ENCODE measurements at places on chromosomes 6 and 20. TPM values are rescaled to one million over a fixed set of nuclear protein-coding genes. Genes with fewer than 3 reads are reported as not detected.

DNA sequence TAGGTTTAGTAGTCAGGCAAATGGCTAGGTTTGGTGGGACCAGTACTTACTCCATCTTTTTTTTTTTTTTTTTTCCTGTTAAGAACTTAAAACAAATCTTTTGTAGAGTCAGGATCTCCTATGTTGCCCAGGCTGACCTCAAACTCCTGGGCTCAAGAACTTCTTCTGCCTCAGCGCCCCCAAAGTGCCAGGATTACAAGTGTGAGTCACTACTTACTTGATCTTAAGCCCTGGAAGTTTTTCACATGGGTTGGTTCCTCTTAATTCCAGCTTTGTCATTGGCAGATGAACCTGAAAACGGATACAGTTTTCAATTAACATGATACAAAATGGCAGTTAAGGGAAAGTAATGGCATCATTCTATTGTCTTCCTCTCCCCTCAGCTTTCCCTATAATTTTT lies 179.4 kb upstream of the JAG1 start:
- H3K36me3 ChIP-seq = no peaks in the 10 kb centered on the region
- H3K4me3 ChIP-seq = no peak overlapping the region
- peaks cover 4% of the 10 kb centered on the region for H3K4me1 ChIP-seq
- no peak overlapping the region for H3K27ac ChIP-seq
- DNase-seq = no peak

GRCh38 chr6:161050134-161050765 lies 58.7 kb downstream of the MAP3K4 start:
- H3K27me3 ChIP-seq = no peaks in the 10 kb centered on the region
- no peak overlapping the region for H3K4me3 ChIP-seq
- H3K27ac ChIP-seq = no peak overlapping the region
- H3K36me3 ChIP-seq = peaks cover 10% of the 10 kb centered on the region

- H3K27me3 ChIP-seq = no peaks in the 10 kb centered on the region
- H3K4me1 ChIP-seq = peaks cover 7% of the 10 kb centered on the region
- H3K36me3 ChIP-seq = no peaks in the 10 kb centered on the region
- H3K4me3 ChIP-seq = no peak overlapping the region
- DNase-seq = no peak
These were observed 35.3 kb downstream of the FOXQ1 start for GRCh38 chr6:1347161-1347560.

DNA sequence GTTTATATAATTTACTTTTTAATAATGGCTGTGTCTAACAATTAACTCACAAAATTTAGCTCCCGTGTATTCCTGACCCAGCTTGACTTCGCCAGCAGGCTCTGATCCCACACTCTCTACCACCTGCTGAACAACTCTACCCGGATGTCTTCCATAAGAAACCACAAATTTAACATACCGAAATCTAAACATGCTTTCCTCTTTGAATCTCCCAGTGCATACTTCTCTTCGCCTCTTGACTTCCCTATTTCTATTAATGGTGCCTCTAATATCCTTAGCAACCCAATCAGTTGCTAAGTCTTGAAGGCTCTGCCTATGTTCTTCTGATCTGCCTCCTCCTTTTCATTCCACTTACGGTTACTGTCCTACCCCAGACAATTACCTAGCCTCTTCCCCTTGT lies 4.6 kb upstream of the MYB start:
- H3K36me3 ChIP-seq = no peaks in the 10 kb centered on the region
- H3K4me3 ChIP-seq = no peak overlapping the region
- H3K27me3 ChIP-seq = peaks cover 6% of the 10 kb centered on the region
- no peak overlapping the region for H3K27ac ChIP-seq

- no peaks in the 10 kb centered on the region for H3K27me3 ChIP-seq
- H3K36me3 ChIP-seq = no peaks in the 10 kb centered on the region
- no peak for DNase-seq
- no peaks in the 10 kb centered on the region for H3K4me1 ChIP-seq
- no peak overlapping the region for H3K4me3 ChIP-seq
These were observed 582.8 kb upstream of the ADGRB3 start for GRCh38 chr6:68052234-68052633.

GRCh38 chr20:43662943-43663655 lies 3.8 kb upstream of the MYBL2 start:
- no peaks in the 10 kb centered on the region for H3K36me3 ChIP-seq
- H3K4me1 ChIP-seq = peaks cover 1% of the 10 kb centered on the region
- no peak overlapping the region for H3K4me3 ChIP-seq
- DNase-seq = peak; percentile 34

GRCh38 chr20:39795401-39796272 lies 833.5 kb downstream of the DHX35 start:
- DNase-seq = peak; percentile 47
- H3K4me1 ChIP-seq = no peaks in the 10 kb centered on the region
- H3K27me3 ChIP-seq = no peaks in the 10 kb centered on the region
- H3K27ac ChIP-seq = no peak overlapping the region

- H3K27ac ChIP-seq = no peak overlapping the region
- H3K4me3 ChIP-seq = no peak overlapping the region
- DNase-seq = no peak
- no peaks in the 10 kb centered on the region for H3K27me3 ChIP-seq
These were observed 49.3 kb downstream of the PCSK2 start for GRCh38 chr20:17276101-17276500.

DNA sequence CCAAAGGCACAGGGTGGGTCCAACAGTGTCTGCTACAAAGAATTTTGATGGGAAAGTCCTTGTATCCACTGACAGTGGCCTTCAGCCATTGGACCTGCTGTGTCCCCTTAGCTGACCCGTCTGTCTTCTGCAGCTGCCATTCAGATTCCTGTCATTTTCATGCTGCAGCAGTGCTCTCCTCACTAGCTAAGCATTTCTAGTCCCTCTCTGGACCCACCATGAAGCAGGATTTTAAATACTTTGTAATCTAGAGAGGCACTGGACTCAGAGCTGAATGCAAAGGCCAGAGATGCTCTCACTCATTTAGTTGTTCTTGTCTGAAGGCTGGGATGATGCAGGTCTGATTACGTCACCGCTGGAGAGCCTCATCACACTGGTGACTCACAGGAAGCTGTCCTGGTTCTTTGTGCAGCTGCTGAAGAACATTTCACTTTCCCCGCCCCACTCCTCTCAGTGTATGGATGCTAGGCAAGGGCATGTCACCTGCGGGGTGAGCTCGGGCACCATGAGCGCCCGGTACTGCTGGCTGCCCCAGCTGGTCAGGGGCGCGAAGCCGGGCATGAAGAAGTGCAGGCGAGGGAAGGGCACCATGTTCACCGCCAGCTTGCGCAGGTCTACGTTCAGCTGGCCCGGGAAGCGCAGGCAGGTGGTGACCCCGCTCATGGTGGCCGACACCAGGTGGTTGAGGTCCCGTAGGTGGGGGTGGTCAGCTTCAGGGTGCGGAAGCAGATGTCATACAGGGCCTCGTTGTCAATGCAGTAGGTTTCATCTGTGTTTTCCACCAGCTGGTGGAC lies 19.4 kb upstream of the TUBB2A start:
- DNase-seq = peak; percentile 98

GRCh38 chr6:87029711-87030314 lies 65.1 kb downstream of the CGA start:
- H3K27me3 ChIP-seq = no peaks in the 10 kb centered on the region
- H3K4me3 ChIP-seq = no peak overlapping the region
- no peaks in the 10 kb centered on the region for H3K36me3 ChIP-seq

- H3K27ac ChIP-seq = no peak overlapping the region
- peaks cover 6% of the 10 kb centered on the region for H3K4me1 ChIP-seq
- no peak overlapping the region for H3K4me3 ChIP-seq
- H3K36me3 ChIP-seq = peaks cover 60% of the 10 kb centered on the region
These were observed 3.1 kb downstream of the B3GALT4 start for GRCh38 chr6:33279971-33280511.

- no peak for DNase-seq
- no peak overlapping the region for H3K4me3 ChIP-seq
- H3K4me1 ChIP-seq = no peaks in the 10 kb centered on the region
- no peak overlapping the region for H3K27ac ChIP-seq
- peaks cover 6% of the 10 kb centered on the region for H3K27me3 ChIP-seq
These were observed 27.8 kb downstream of the PRSS16 start for GRCh38 chr6:27275025-27275956.

DNA sequence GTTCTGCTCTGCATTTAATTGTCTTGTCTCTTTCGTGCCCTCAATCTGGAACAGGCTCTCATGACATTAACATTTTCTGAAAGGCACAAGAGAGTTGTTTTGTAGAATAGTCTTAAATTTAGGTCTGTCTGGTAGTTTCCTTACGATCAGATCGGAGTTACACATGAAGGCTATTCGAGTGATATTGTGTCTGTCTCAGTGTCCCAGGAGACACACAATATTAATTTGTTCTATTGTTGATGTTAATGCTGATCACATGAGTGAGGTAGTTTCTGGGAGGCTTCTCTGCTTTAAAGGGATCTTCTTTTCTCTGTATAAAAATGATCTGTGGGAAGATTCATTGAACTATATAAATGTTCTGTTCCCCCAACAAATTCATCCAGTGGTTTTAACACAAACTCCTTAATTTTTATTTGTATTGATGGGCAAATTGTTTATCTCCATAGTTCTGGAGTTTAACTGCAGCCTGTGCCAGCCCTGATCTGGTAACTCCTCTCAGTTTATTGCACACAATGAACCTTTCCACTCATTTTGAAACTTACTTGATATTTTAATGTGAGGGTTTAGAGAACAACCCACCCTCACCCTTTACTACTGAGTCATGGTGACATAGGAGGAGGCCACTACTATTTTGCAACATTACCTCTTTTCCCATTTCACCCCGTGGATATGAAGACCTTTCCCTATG lies 223.0 kb downstream of the CBLN4 start:
- DNase-seq = no peak
- no peaks in the 10 kb centered on the region for H3K4me1 ChIP-seq
- H3K27ac ChIP-seq = no peak overlapping the region

DNA sequence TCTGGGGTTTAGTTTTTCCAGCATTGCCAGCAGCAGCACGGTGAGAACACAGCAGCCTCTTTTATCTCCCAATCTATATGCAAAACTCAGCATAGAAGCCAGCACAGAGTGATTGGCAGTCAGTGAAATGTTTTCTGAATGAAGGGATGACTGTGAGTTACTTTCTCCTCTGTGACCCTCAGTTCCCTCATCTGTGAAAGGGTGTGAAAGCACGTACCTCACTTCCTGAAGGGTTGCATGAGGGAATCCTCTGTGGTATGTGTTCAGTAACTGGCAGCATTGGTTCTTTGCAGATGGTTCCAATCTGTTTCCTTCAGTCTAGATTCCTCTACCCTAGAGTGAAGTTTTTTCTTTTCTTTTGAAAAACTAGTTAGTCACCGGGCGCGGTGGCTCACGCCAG lies 40.0 kb downstream of the EFCAB8 start:
- H3K4me3 ChIP-seq = no peak overlapping the region
- no peaks in the 10 kb centered on the region for H3K4me1 ChIP-seq
- no peak overlapping the region for H3K27ac ChIP-seq
- peak; percentile 56 for DNase-seq

GRCh38 chr6:152110886-152111820 lies 303.7 kb downstream of the ESR1 start:
- H3K4me1 ChIP-seq = peaks cover 12% of the 10 kb centered on the region
- no peaks in the 10 kb centered on the region for H3K36me3 ChIP-seq
- H3K27ac ChIP-seq = no peak overlapping the region
- no peak for DNase-seq
- H3K4me3 ChIP-seq = no peak overlapping the region

- no peaks in the 10 kb centered on the region for H3K4me1 ChIP-seq
- no peak overlapping the region for H3K27ac ChIP-seq
- peak; percentile 45 for DNase-seq
- no peak overlapping the region for H3K4me3 ChIP-seq
- no peaks in the 10 kb centered on the region for H3K36me3 ChIP-seq
- H3K27me3 ChIP-seq = no peaks in the 10 kb centered on the region
These were observed 125.8 kb upstream of the SPTLC3 start for GRCh38 chr20:12882832-12883506.

GRCh38 chr6:108673153-108673552 lies 112.4 kb downstream of the FOXO3 start:
- DNase-seq = no peak
- H3K27me3 ChIP-seq = no peaks in the 10 kb centered on the region
- H3K4me3 ChIP-seq = no peak overlapping the region
- H3K27ac ChIP-seq = no peak overlapping the region

- H3K36me3 ChIP-seq = no peaks in the 10 kb centered on the region
- no peak for DNase-seq
- no peaks in the 10 kb centered on the region for H3K4me1 ChIP-seq
- peaks cover 93% of the 10 kb centered on the region for H3K27me3 ChIP-seq
These were observed 2.7 kb downstream of the SLC32A1 start for GRCh38 chr20:38726804-38727606.

DNA sequence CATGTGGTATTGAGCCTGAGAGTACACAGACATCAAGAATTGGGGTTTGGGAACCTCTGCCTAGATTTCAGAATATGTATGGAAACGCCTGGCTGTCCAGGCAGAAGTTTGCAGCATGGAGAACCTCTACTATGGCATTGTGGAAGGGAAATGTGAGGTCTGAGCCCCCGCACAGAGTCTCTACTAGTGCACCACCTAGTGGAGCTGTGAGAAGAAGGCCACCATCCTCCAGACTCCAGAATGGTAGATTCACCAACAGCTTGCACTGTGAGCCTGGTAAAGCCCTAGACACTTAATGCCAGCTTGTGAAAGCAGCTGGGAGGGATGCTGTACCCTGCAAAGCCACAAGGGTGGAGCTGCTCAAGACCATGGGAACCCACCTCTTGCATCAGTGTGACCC lies 658.2 kb downstream of the HACE1 start:
- H3K27ac ChIP-seq = no peak overlapping the region
- no peak overlapping the region for H3K4me3 ChIP-seq
- H3K4me1 ChIP-seq = no peaks in the 10 kb centered on the region

DNA sequence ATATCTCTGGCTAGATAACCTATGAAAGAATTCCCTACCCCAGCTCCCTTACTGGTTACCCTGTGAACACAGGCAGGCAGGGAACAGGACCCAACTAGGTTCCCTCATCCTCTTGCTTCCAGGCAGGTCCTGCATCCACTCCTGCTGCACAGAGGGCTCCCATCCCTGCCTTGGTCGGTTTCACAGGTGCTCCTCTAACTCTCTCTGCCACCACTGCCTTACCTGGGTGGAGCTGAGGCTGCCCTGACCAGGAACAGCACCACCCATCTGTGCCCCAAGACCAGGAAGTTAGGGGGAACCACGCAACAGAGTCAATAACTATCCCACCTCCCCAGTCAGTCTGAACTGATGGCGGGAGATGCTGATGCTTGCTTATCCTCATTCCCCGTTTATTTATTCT lies 37.0 kb upstream of the HLA-A start:
- H3K4me3 ChIP-seq = no peak overlapping the region
- H3K4me1 ChIP-seq = no peaks in the 10 kb centered on the region
- H3K27me3 ChIP-seq = peaks cover 14% of the 10 kb centered on the region
- H3K27ac ChIP-seq = no peak overlapping the region
- DNase-seq = no peak

GRCh38 chr20:5722927-5723326 lies 27.3 kb upstream of the SHLD1 start:
- H3K4me3 ChIP-seq = no peak overlapping the region
- no peak overlapping the region for H3K27ac ChIP-seq
- no peak for DNase-seq
- peaks cover 9% of the 10 kb centered on the region for H3K4me1 ChIP-seq
- H3K36me3 ChIP-seq = no peaks in the 10 kb centered on the region
- H3K27me3 ChIP-seq = no peaks in the 10 kb centered on the region

GRCh38 chr20:57831326-57831992 lies 121.6 kb upstream of the PMEPA1 start:
- H3K4me1 ChIP-seq = no peaks in the 10 kb centered on the region
- no peak for DNase-seq
- no peak overlapping the region for H3K27ac ChIP-seq
- no peaks in the 10 kb centered on the region for H3K36me3 ChIP-seq
- H3K27me3 ChIP-seq = peaks cover 6% of the 10 kb centered on the region

FRS3 gene
- 4.3 TPM for polyA plus RNA-seq

SOX18 gene
- polyA plus RNA-seq = not detected

AKAP12 gene
- polyA plus RNA-seq = 50.0 TPM

VPS16 gene
- 38.7 TPM for polyA plus RNA-seq

PRKN gene
- 0.09 TPM for polyA plus RNA-seq
